ENCODE measurements at places on chromosomes 12 and 14.
A peak's percentile ranks its signal among the peaks of the same experiment; 100 is the strongest.

DNA sequence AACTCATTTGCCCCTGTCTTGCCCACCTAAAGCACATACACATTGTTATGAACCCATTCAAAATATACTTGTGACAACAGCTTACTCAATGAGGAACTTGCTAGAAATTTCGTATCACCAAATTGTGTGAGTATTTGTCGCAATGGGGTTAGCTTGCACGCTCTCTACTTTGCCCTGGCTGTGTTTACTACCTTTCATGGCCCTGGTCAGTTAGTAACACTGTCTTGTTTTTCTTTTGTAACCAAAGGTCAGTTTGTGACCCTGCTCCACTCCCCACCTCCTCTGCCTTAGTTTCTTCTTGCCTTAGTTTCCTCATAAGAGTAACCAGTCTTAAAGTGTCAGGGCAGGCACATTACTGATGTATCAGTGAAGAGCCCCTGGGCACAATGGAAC lies 205.8 kb upstream of the EEA1 start:
- no peak for DNase-seq

GRCh38 chr12:131885543-131886057 lies 8.8 kb upstream of the ULK1 start:
- no peak for DNase-seq

DNA sequence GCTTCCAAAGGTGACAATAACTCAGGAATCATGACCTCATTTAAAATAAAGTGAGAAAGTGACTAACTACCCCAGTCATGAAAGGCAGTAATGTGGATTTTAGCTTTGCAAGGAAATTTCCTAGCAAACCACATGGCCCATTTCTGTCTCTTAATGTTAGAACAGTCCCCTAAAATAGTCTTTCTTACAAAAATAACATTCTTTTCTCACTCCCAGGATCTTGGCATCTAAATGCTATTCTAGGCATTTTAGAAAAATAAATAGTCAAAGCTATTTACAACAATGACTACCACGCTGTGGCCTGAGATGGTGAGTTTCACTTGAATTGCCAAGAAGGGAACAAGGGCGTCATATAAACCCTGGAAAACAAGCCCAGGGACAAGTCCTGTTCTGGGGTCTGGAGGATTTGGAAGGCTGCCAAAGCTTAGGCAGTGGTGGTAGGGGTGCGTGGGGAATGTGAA lies 101.2 kb upstream of the CCDC175 start:
- peak; percentile 6 for DNase-seq

DNA sequence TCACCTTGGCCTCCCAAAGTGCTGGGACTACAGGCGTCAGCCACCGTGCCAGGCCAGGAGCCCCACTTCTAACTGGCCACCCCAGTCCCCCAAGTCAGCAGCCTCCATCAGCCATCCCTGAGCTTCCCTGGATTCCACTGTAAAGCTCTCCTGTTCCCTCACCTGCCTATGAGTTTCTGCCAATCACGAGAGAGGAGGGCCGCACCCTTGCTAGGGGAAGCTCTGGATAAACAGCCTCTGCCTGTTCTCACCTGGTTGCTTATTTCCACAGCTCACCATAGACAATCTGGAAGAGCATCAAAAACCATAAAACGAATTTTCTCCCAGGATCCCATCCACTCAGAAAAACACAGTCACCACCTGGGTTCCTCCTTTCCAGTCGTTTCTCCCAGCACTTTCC lies 5.0 kb downstream of the CDCA4 start:
- no peak for DNase-seq

GRCh38 chr12:52617403-52617785 lies 965 bp downstream of the KRT73 start:
- no peak for DNase-seq

DNA sequence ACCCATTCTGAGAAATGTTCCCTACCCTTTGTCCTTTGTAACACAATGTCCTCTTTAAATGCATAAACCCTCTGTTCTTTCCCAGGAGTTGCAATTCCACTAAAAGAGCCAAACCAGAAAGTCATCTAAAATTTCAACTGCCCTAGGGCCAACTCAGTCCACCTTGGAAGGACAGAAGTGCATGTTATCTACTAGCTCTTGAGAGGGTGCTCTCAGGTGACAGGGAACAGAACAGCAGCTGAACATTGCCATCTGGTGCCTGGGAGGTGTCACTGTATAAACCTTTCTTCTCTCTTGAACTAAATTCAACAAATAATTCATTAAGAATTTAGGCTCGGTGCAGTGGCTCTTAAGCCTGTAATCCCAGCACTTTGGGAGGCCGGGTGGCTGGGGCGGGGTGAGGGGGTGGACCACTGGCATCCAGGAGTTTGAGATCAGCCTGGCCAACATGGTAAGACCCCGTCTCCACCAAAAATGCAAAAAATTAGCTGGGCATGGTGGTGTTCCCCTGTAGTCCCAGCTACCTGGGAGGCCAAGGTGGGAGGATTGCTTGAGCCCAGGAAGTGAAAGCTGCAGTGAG lies 10.3 kb upstream of the FERMT2 start:
- DNase-seq, result peak; percentile 48

DNA sequence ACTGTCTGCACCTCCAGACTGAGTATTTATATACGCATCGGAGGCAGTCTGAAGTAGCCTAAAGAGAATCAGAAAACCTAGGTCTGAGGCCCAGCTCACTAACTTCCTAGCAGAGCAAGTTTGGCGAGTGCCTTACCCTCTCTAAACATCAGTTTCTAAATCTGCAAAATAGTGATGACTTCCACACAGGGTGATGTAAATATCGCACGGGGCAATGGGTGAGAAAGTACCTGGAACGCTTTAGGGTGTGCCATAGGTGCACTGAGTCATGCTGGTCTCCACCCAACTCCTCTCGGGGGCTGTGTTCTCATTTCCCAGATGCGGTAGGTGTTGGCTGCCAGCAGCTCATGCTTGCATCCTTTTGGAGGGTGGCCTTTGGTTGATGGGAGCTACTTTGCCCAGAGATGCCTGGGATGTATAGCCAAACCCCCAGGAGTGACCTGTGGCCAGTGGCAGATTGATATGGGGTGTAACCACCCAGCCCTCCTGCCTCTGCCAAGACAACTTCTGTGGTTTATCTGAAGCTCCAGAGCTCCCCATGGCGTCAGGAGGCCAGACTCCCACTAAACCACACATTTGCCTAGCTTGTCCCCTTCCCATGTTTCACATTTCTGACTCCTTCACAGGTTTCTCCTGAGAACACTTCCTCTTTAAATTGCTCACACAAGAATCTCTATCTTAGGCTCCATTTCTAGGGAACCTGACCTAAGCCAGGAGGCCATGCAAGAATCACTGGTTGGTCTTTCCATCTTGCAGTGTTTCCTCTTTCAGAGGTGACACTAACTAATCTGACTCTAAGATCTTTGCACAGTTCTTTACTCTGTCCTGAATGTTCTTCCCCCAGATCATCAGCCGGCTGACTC lies 62.0 kb upstream of the TUNAR start:
- no peak for DNase-seq

GRCh38 chr14:94532447-94532846 lies 23.2 kb upstream of the SERPINA12 start:
- DNase-seq, result no peak

GRCh38 chr12:3227076-3227975 lies 150.1 kb downstream of the TSPAN9 start:
- no peak for DNase-seq

Measured in fibroblast of skin of right quadriceps (primary cell).